Stimulated activated CD4-positive, alpha-beta T cell treated with anti-CD3 and anti-CD28 coated beads, Interleukin-1b, Interleukin-23, amount 100 ng/mL, for 1 hour (primary cell): ENCODE measurements at places on chromosomes 3 and 15.

DNA sequence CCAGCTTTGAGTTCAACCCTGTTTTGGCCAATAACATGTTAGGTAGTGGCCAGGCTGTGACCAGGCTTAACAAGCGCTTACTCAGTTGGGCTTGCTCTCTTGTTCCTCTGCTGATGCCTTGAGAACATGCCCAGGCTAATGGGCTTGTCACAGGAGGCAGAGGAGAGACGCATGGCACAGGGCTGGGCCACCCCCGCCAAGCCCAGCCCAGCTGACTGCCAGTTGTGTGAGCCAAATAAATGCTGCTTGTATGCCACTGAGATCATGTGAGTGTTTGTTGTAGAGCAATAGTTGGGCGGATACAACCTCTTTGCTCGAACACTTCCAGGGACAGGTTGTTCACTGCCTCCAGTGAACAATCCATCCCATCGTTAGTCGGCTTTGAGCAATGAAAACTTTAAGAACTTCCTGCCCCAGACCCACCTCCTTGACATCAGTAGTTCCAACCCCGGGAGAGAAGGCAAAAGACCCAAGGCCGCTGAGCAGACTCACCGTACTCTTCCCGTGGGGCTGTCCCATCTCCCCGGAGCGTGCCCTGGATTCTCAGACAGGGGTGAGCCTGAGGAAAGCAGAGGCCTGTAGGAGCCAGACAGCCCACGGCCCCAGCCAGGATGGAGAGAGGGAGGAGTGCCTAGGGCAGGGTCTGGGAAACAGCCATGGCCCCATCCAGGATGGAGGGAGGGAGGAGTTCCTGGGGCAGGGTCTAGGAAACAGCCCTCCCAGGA, 4.1 kb downstream of the PLA2G4F start:
- no peak for DNase-seq

DNA sequence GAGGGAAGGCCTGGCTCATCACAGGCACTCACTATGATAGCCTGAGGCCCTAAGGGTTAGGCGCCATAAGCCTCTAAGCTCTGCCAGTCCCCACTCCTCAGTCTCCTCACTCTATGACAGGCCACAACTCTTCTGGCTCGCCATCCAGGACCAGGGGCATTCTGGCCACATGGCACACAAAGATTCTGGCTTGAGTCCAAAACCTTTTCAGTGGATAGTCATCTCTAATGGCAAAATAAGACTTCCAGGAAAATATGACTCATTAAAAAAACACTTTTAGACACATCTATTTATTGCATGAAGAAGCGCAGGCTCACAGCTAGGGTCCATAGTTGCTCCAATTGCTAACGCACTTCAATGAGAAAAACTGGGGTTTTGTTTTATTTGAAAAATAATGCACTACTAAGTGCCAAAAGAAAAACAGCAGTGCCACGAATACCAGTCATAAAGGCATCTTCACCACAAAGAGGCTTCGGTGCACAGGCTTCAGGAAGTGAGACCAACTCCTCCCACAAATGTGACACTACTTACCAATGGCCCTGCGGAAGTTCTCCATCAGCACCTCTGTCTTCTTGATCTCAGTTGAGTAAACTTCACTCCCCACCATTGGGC, 11.1 kb downstream of the RUVBL1 start:
- DNase-seq = peak; percentile 5

DNA sequence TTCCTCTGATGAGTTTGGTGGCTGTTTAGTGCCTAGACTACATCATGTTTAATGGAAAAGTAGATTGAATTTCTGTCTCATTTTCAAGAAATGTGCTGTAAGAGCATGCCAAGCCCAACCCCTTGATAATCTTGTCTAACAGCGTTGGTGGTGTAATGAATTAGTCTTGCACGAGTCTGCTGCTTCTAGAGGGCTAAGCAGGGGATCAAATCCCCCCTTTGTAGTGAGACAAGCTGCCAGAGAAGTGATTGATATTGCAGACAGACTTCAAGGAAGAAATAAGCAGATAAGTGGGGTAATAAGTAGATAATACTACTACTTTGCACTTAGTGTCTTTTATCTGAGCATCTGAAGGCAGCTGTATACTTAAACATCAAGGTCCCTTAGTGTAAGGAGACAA, 141.4 kb downstream of the TP63 start:
- no peak for DNase-seq

DNA sequence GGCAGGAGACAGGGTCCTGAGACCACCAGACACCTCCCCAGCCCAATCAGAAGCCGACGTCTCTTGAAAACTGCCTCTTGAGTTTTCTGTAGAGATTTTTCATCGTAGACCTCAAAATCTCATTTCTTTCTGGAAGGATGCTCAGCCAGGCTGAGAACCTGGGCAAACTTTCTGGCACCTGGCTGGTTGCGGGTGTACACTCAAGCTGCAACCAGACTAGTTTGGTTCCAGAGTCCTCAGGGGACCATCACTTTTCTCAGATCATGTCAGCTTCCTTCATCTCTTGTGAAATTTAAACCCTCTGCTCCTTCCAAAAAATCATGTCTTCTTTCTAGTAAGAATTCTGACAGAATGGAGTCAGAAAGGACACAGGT, 45.1 kb downstream of the CMTM7 start:
- no peak for DNase-seq

- no peak for DNase-seq
Measured at GRCh38 chr3:106566277-106566676, 697.5 kb upstream of the CBLB start.

DNA sequence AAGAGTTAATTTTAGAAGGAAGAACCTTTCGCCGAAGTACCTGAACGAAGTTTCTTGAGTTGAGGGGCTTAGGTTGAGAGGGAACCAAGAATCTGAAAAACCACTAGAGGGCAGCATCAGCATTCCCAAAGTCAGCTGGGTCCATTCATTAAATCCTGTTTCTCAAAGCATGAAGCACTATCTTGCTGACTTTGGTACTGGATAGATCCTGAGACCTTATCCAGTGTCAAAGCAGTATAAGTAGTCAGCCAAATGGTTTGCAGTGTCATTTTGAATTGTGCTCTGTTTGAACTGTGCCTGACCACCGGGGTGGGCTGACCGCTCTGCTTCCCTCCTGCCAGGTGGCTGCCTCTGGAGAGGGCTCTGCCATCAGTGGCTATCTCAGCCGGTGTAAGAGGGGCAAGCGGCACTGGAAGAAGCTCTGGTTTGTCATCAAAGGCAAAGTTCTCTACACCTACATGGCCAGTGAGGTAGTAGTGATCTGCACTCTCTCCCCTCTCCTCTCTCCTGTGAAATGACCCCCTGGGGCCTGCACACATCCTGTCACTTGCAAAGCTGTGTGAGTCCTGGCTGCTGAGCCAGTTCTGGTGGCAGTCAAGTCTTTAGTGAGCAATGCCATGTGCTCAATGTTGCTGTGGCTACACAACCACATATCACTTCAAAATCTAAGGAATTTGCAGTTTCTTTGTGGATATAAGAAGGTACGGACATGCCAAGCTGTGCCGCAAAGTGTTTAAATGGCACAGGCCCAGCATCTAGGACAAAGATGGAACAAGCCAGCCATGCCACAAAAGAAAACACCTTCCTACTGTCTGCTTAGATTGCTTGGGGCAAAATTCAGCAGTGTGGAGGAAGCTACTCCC, 21.4 kb upstream of the NR2C2 start:
- DNase-seq = no peak

GRCh38 chr3:118977118-118977517, 57.5 kb downstream of the IGSF11 start:
- DNase-seq = no peak

DNA sequence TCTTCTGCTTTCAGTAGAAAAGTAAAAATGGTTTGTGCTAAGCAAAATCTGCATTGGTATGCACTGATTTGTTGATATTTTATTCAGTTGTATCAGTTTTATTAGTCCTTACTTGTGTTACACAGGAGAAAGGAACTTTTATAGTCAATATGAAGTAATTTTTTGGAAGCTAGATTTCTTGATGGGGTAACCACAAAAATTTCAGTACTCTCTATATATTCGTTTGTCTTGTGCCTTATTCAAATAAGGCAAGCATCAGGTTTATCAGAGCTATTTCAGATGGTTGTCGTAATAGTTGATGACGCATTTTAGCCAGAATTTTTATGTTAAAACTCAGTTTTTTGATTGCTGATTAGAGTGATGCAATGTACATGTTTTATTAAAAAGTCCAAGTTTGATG, 50.7 kb upstream of the NIPA1 start:
- DNase-seq = no peak

- DNase-seq = no peak
Measured at GRCh38 chr3:71579326-71579934, 4.1 kb downstream of the FOXP1 start.

GRCh38 chr3:82610236-82610635, 848.8 kb upstream of the GBE1 start:
- DNase-seq = no peak

DNA sequence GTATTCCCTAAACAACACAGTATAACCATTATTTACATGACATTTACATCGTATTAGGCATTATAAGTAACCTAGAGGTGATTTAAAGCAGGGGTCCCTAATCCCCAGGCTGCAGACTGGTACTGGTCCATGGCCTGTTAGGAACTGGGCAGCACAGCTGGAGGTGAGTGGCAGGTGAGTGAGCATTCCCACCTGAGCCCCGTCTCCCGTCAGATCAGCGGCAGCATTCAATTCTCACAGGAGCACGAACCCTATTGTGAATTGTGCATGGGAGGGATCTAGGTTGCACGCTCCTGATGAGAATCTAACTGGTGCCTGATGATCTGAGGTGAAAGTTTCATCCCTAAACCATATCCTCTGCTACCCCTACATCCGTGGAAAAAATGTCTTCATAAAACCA, 138.2 kb downstream of the ATP10A start:
- no peak for DNase-seq

DNA sequence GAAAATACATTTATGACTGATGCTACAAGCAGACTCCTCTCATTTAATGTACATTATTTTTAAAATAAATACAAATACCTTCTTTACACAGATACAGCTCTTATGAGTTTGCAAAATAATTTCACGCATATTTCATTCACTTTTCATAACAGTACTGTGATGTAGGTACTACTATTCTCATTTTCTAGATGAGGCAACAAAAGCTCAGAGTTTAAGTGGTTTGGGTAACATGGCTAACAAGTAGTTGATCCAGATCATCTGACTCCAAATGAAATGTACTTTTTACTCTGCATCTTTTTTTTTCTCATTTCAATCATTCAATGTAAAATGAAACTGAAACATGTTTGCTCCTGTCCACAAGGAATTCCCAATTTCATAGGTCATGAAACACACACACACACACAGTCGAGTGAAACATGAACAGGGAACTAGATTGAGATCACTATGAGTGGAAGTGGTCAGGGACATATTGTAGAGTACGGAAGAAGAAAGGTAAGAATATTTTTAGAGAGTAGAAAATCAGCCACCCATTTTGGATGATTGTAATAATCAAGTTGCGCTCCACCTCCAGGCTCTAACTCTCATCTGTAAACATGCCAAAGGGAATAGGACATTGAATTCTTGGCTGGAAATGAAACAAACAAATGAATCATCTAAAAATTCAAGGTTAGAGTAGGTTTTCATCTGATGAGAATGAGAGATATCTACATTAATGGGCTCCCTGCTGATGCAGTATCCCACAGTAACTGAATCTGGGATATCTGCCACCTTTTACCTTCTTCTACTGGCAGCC, 92.4 kb downstream of the CLDN1 start:
- DNase-seq = no peak

- no peak for DNase-seq
Measured at GRCh38 chr3:139519998-139520737, 19.4 kb downstream of the RBP1 start.
